Cortex of kidney (tissue), 1 donor: ENCODE measurements at places on chromosomes 1 and 21.

- no peak for DNase-seq
Observed at GRCh38 chr1:33276573-33277298, 20.4 kb downstream of the ZNF362 start.

- no peak for DNase-seq
Observed at GRCh38 chr1:219299420-219299819, 125.7 kb downstream of the LYPLAL1 start.

DNA sequence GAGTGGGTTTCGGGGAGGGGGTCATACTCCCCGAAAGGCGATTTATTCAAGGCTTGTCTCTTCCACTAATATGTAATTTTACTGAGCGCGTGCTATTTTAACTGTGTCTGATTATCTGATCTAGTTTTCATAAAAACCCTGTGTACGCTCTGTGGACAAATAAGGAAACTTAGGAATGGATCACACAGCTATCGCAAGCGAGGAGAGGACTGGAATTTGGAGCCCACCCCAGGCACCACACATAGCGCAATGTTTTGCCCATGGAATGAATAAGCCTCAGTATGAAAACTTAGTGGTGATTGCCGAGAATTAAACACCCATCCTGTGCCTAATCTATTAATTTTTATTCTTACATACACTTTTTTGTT lies 9.8 kb upstream of the RAB42 start:
- no peak for DNase-seq

GRCh38 chr1:225044258-225044657 lies 114.8 kb downstream of the DNAH14 start:
- DNase-seq, result no peak

GRCh38 chr1:109089242-109090015 lies 1.1 kb upstream of the TMEM167B start:
- DNase-seq, result no peak

GRCh38 chr1:19203440-19203839 lies 6.6 kb downstream of the UBR4 start:
- no peak for DNase-seq

- no peak for DNase-seq
Observed at GRCh38 chr1:226309398-226310244, 657 bp upstream of the LIN9 start.

DNA sequence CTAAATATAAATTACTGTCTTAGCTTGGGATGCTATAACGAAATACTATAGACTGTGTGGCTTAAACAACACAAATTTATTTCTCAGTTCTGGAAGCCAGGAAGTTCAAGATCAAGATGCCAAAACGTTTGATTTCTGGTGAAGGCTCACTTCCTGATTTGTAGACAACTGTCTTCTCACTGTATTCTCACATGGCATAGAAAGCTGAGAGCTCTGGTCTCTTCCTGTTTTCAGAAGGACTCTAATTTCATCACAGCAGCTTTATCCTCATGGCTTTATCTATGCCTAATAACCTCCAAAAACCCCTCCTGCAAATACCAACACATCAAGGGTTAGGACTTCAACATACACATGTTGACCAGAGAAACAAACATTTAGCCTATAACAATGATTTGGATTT lies 1795.5 kb downstream of the MRPL39 start:
- DNase-seq, result no peak

DNA sequence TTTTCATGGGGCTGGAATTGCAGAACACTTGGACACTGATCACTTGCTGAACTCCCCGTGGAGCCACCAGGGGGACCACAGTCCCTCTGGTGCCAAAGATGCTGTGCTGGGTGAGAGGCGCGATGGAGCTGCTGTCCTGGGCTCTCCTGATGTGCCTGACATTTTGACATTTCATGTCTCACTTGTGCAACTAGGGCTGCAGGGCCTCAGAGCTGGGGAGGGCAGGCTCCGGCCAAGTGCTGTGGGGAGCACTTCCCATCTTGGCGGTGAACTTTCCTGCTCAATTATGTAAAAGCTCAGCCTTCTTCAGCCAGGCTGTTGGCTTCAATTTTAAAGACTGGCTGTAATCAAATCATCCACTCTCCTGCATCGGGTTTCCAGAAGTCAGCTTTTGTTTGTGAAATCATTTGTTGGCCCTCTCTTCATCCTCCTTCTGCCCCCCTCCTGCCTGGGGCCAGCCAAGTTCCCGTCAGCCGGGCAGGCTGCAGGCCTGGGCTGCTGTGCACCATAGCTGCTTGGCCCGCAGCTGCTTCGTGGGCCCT lies 36.8 kb downstream of the KCNAB2 start:
- no peak for DNase-seq

DNA sequence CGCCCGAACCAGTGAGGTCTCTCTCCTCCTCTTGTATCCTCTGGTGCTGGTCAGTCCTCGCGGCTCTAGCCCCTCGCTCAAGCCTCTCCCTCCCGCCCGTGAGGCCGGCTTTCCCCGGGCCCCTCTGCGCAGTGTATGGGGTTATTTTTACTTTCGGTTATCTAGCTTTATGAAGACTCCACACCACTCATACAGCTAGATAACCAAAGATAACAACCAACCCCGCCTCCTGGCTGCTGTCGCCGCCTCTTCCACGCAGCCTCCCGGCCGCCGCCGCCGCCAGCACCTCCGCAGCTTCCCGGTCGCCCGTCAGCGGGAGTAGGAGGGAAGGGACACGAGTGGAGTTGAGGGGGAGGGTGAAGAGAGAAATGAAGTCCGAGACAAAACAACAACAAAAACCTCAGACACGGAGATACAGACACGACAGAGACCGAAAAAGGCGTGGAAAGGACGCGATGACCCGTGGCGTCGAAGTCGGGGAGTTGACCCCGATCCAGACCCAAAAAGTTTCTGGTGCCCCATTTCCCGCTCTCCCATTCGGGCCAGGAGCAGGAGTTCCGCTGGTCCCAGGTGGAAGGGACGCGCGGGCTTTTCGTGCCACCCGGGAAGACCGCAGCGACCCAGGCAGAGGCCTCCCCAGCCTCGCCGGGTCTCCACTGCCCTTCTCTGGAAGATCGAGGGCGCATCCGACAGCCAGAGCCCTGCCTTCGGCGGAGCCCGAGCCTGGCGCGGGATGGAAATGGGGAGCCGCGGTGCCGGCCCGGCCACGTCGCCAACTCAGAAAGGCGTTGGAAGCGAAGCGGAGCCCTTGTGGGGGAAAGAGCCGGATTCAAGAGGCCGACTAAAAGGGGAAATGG lies 51.4 kb downstream of the RHBG start:
- no peak for DNase-seq

- no peak for DNase-seq
Observed at GRCh38 chr1:28466226-28466778, 39.5 kb upstream of the RCC1 start.

GRCh38 chr1:25550683-25551310 lies 7.4 kb downstream of the LDLRAP1 start:
- no peak for DNase-seq

DNA sequence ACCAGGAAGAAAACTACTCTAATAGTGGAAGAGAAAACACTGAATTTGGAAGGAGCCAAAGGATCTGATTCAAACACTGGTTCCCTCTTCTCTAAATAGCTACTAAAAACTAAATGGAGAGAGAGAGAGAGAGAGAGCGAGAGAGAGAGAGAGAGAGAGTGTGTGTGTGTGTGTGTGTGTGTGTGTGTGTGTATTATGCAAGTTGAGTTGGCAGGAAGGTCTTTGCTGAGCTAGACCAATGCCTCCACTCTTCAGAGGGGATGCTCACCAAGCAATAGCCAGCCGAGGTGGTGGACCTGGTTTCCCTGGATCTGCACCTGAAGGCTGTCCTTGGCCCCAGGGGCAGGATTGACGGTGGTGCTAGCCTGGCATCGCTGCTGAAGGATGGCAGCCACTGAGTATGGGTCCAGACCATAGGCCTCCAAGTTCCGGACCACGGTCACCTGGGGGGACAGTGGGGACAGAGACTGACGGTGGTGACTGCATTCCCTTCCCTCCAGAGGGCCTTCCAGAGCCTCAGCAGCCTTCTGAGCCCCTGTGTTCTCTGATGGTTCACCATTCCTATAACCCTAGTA lies 18.8 kb downstream of the EIF2D start:
- DNase-seq, result no peak

GRCh38 chr1:157798211-157798610 lies 21.3 kb upstream of the FCRL2 start:
- DNase-seq, result no peak

DNA sequence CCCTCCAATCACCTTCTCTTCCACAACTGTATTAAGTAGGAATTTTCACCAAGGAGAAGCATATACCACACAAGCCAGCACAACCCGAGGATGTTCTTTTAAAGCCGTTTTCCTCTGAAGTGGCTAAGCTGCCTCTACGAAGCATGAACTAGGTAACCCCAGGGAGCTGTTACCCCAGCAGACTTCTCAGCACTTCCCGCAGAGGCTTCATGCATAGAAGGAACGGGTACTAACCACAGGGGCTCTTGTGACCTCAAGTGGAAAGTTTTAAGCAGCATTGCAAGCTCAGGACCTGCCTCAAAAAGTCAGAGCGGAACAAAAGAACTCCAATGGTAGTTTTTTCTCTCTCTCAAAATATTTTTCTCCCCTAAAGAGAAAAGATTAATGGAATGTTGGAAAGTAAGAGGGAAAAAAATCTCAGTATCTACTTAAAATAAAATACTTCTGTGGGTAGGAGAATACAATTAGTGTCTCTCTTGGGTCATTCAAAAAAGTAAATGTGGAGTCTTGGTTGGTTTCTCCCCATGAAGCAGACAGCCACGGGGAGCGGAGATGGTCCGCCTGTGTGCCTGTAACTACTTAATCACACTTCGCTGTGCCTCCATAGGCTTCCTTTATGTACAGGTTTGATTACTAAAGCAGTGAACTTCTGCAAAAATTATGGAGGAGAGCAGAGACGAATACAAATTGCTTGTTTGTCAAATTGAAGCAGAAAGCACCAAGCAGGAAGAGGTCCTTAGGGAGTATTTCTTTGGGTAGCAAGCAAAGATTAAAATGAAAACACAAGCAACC lies 40.9 kb downstream of the STX6 start:
- DNase-seq, result no peak

- DNase-seq, result no peak
Observed at GRCh38 chr1:64855557-64855956, 110.7 kb downstream of the RAVER2 start.

GRCh38 chr1:19852036-19852435 lies 30.2 kb upstream of the OTUD3 start:
- DNase-seq, result no peak

GRCh38 chr1:248611883-248612414 lies 14.4 kb upstream of the OR2T10 start:
- no peak for DNase-seq

DNA sequence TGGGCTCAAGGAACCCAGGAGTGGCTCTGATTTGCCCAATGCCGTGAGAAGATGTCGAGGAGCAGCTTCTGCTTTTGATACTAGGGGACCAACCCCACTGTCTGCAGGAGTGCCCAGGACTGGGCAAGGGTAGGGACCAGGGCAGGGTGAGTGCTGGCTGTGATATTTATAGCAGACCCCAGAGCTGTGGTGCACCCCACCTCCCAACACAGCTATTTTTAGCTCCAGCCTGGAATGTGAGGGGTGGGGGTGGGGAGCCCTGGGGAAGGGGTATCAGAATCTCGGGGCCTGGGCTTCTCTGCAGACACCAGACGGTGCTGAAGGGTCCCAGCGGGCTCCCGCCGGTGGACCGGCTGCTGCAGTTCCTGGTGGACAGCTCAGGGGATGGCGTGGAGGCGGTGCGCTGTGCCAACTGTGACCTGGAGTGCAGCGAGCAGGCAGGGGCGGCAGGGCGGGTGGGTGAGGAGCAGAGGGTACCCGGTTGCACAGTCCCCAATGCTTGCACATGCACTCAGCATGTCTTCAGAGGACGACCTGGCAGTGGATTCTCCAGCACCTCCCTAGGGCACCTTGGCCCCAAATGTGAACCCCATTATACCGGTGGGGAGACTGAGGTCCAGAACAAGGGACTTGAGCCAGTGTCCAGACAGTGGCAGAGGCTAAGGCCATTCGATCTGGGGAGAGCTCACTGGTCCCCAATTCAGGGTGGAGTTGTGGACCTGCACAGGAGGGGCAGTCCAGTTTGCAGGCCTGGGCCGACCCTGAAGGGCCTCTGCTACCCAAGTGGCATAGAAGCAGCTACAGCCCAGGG lies 1.4 kb downstream of the RNF207 start:
- DNase-seq, result no peak

GRCh38 chr1:10557714-10558113 lies 83.0 kb downstream of the PEX14 start:
- DNase-seq, result no peak

DNA sequence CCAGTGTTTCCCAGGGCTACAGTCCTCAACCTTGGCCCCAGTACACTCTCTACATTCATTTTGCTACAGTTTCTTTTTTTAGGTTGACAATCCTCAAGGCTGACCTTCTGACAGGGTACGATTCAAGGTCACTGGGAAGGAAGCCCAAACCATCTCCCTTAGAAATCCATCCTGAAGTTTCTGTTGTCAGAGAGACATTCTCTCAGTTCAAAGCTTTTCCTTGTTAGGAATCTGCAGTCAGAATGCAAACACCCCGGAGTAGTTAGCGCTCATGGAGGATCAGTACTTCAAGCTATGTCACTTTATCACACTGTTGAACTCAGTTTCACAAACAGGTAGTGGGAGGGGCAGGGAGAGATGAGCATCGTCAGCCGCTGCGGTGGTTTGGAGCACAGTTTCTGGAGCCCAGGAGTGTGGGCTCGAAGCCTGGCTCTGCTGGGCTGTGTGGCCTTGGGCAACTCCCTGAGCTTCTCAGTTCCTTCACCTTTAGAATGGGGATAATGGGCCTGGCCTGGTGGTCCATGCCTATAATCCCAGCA lies 4.2 kb downstream of the SLC2A5 start:
- DNase-seq, result no peak

DNA sequence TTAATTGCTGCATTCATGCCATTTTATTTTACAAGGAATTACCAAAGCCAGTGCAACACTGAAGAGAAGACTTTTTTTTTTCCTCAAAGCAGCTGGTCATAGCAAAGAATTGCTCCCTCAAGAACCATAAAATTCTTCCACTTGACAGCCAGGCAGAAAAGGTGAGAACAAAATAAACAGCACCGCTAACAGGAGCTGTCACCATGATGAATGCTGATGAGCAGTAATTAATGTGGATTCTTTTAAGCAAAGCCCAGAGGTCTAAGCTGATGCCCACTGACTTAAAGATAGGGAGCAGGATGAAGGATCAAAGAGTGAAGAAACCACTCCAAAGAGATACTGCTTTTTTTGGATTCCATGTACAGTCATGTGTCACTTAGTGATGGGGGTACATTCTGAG lies 428.4 kb downstream of the BRINP3 start:
- no peak for DNase-seq

GRCh38 chr1:200075938-200076546 lies 48.5 kb downstream of the NR5A2 start:
- DNase-seq, result no peak
